ENCODE measurements at places on chromosomes 3 and 15.

DNA sequence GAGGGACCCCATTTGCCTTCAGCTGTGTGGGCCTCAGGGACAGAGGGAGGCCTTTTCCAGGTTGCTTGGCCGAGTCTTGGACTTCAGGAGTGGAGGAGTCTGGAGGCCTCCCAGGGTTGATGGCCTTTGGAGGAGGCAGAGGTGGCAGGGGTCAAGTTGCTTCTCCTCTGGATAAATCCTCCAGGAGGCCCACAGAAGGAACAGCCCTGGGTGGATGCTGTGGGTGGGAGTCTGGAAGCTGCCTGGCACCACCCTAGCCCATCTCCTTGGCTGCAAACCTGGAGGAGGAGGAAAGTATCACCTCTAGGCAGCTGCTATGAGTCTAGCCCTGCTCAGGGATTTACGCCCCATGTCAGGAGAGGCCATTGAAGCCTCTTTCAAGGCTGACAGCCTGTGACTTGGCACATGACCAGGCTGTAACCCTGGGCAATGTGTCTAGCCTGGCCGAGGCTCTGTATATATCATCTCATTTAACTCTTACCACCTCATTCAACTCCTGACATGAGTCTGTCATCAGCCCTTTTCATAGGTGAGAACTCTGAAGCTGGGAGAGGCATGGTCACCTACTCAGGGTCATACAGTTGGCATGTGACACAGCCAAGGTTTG, 2.9 kb upstream of the PRKCD start:
- no peak for DNase-seq

DNA sequence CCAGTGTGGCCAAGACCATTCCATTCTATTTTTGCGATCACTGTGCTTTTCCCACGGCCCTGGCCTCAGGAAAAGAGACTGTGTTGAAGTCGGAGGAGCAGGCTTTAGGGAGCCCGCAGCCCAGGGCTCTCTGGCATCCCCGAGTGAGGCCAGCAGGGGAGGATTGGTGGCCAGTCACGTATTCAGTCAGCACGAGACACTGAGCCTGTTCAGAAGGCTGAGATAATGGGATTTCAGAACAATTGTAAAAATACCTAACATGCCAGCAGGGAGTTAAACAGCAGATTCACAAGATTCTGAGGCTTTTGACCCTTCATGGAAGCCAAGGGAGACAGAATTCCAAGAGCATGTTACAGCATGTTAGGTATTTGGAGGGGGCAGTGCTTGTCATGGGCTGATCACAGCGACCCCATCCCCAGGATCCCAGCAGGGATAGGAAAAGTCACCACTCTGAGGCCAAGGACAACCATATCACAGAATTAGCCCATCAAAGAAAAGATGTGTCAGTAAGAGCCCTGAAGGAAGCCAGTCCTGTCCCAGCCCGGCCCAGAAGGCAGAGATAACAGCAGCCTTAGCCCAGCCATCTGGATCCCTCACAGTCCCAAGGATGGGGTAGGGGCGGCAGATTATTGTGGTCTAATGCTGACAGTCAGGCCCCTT, 40.6 kb downstream of the AMOTL2 start:
- DNase-seq: no peak

GRCh38 chr3:4722103-4722502, 229.0 kb downstream of the ITPR1 start:
- no peak for DNase-seq

- no peak for DNase-seq
These were observed 527.4 kb upstream of the PROK2 start for GRCh38 chr3:72312339-72312738.

- no peak for DNase-seq
These were observed 9.4 kb downstream of the NT5DC2 start for GRCh38 chr3:52524258-52524751.

- no peak for DNase-seq
These were observed 22.9 kb upstream of the ZBED2 start for GRCh38 chr3:111617912-111618601.

GRCh38 chr3:16842272-16843270, 42.2 kb upstream of the PLCL2 start:
- no peak for DNase-seq

- peak; percentile 43 for DNase-seq
These were observed 6.7 kb downstream of the CCDC9B start for GRCh38 chr15:40333922-40334492.

GRCh38 chr15:62046078-62046743, 14.0 kb downstream of the VPS13C start:
- no peak for DNase-seq

DNA sequence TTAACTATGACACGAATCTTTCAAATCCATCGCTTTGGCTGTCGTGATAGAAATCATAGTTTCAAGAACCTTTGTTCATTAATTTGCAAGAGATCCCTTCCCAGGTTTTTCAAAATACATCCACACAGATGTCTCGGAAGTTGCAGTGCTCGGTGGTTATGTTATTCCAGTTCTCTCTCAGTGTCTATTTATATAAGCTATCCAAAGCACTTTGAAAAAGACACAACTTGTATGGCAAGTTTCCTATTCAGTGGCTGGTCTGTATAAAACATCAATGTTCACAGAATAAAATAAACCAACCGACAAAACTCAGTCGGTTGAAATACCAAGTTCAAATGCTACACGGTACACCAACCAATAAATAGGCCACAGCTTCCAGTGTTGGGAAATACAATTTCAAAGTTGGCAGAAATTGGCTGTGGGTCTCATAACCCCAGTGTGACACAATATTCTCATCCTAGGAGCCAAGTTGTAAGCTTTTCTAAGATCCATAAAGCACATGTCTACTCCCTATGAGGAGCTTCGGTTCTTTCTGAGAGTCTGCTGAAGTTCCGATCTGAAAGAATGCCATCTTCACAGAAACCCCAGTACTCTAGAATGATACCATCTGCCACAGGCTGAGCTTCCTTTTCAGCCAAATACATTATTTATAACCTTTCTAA, 23.7 kb downstream of the SATB1 start:
- DNase-seq: no peak

DNA sequence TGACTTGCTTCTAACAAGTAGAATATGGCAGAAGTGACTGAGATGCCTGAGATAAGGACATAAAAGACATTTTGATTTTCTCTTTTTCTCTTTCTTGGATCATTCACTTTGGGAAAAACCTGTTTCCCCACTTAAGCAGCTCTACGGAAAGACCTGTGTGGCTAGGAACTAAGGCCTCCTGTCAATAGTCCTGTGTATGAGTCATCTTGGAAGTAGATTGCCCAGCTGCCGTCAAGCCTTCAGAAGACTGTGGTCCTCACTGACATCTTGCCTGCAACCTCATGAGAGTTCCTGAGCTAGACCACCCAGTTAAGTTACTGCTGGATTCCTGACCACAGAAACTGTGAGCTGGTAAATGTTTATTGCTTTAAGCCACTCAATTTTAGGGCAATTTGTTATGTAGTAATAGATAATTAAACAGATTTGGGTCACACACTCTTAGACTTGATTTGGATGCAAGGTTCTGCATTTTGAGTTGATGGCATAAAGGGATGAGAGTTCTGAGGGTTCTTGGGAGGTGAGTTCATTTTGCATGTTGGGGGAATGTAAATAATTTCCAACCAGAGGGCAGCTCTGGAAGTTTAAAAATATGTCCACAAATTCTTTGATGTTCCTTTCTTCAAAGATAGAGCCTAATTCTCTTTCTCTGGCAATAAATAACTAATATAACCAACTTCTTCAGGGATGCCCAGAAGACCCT, 229.2 kb downstream of the SQOR start:
- DNase-seq: no peak

GRCh38 chr15:100680726-100681125, 78.3 kb downstream of the ASB7 start:
- no peak for DNase-seq

- DNase-seq: no peak
These were observed 9.3 kb downstream of the RBPMS2 start for GRCh38 chr15:64766058-64766457.

DNA sequence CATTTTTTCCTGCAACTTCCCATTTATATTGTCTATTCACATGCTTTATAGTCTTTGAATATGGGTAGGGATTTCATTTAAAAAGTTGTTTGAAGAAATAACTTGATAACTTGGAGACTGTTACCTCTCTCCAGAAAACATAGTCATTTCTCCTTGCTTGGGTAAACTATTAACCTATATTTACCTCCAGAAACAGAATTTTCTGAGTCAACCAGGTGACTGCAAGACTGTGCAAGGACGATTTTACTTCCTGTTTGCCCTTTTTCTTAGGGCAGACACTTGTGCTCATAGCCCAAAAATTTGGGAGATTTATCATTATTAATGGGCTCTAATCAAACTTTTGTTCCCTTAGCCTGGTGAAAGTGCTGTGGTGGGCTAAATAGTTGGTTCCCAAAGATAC, 14.3 kb upstream of the MOBP start:
- no peak for DNase-seq

DNA sequence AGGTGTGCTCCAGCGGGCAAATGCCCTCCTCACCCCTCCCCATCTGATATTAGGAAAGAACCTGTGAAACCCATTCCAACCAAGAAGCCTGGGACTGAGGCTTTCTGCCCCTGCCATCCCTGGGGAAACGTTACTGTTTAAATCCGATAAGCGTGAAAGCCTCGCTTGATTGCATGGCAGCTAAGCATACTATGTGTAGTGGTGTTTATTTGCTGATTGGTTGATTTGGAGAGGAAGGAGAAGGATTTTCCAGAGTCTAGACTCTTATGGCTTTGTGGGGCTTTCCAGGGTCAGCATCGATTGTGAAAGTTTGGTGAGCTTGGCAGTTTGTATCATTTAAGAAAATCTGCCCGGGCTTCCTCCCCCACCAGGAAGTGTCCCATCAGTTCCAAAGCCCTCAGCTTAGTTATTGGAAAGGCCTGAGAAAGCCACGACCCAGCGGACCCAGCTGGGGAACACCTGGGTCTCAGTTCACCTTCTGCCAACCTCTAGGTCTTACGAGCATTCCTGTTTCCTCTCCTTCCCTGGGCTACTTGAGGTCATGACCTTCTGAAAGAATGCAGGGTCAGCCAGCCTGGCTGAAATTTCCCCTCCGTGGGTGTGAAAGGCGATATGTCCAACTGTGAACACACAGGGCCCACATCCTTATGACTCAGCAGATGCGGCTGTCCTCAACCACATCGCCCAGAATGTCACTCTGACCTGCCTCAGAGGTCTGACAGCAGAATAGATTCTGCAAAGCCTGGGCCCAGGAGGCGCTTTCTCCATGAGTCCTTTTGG, 62.8 kb upstream of the HERC1 start:
- no peak for DNase-seq

- DNase-seq: no peak
These were observed 53.9 kb downstream of the CLASP2 start for GRCh38 chr3:33664195-33664594.

- no peak for DNase-seq
These were observed 2.3 kb upstream of the MBNL1 start for GRCh38 chr3:152266221-152266995.

- DNase-seq: no peak
These were observed 64.5 kb downstream of the ALCAM start for GRCh38 chr3:105431200-105431599.

GRCh38 chr3:25381083-25381482, 47.0 kb upstream of the RARB start:
- DNase-seq: no peak

DNA sequence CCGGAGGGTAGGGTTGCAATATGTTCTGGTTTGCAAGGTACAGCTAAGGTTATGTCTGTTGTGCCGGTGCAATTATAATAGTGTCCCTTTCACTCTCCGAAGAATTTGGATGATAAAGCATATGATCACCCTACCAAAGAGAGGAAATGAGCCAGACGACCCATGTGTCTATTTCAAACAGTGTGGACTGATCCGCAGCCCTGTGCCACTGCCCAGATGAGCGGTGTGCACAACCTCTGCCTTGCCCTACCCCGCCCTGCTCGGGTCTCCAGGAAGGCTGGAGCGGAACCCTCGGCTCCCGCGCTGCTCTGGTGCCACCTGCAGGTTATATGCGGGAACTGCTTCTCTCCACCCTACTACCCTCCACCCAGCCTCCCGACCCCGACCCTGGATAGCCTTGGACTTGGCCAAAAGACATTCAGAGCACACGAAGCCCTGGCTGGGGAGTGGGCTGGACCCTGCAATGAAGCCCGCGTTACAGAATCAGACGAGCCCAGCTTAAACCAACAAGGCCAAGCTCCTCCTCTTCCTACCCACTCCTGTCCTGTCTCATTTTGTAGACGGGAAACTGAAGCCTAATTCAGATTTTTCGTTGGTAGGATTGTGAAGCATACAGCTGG, 68.4 kb upstream of the CHRNB4 start:
- DNase-seq: peak; percentile 6

- DNase-seq: no peak
These were observed 147.8 kb downstream of the SHOX2 start for GRCh38 chr3:157958457-157958856.

GRCh38 chr3:60652829-60653228, 598.4 kb downstream of the FHIT start:
- DNase-seq: no peak

GRCh38 chr3:197394464-197395321, 96.3 kb upstream of the DLG1 start:
- DNase-seq: no peak

DNA sequence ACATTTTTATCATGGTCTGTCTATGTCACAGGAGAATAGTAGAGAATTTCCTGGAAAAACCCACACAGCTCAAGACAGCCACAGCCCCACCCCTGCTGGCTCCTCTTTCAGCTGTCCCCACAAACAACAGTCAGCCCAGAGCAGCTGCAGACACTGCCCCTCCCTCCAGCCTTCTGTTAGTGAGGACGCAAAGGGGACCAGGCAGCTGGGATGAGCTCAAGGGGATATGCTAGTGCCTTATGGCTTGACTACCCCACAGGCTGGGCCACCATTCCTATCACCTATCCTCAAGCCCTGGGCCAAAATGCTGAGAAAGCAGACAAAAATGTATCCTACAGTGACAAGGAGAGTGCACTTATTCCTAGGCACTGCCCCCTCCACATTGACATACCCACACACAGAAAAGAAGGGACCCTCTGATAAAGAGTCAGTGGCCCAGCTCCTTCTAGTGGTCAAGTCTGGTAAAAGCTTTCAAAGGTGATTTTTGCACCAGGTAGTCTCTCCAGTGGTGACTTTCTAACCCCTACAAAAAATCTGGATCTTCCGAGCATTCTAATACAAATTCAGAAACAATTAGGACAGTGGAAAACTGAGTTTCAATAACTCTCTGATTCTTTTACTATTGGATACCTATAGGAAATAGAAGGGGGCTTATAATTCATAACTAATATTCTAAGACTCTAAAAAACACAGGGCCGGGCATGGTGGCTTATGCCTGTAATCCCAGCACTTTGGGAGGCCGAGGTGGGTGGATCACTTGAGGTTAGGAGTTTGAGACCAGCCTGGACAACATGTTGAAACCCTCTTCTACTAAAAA, 3.0 kb upstream of the MAP1A start:
- DNase-seq: peak; percentile 58
